Dermis blood vessel endothelial cell (primary cell): ENCODE measurements at places on chromosomes 16 and 17.
A peak's percentile ranks its signal among the peaks of the same experiment; 100 is the strongest.

GRCh38 chr17:75390982-75391381 lies 14.5 kb downstream of the GRB2 start:
- DNase-seq = peak; percentile 44

DNA sequence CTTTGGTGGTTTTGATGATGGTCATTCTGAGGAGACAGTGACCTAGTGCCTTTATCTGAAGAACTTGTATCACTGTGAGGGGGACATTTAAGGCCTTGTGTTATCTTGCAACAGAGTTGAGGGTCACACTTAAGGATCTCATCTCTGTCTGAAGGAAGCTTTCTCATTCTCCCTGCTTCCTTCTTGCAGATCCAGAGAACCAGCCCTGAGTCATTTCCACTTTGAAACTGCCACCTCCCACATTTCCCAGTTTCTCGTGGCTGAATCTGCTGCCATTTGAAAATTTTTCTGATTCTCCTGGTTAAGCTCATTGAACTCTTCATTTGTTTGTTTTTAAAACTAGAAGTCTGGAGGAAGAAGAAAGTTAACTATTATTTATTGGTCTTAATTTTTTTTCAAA lies 190.2 kb upstream of the CDH11 start:
- no peak for DNase-seq

GRCh38 chr17:57269052-57269451 lies 12.7 kb downstream of the MSI2 start:
- no peak for DNase-seq

GRCh38 chr17:7651665-7652387 lies 1.1 kb downstream of the ATP1B2 start:
- no peak for DNase-seq

DNA sequence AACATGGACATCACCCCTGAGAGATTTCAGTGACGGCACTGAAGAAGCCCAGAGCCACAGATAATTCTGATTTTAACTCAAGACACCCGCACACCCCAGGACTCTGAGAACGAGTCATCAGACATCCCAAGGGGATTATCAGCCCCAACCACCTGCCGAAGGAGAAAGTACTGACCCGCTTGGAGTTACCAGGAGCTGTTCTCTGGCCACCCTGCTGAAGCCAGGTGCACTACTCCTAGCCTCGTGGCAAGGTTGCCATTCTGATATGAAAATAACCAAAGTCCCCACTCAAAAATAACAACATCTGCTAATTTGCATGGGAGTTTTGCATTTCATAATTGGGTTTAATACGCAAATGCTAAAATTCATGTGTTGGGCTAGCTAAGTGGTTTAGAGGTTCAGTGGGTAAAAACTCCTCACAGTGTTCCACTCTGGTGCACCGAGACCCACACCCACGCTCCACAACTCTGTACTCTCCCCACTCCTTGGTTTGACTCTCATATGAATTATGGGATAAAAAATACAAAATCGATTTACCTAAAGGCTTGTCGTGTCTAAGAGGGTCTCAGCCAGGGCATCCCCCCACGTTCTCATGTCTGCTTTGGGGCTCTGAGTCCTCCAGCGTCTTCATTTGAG lies 143.0 kb upstream of the NOL11 start:
- no peak for DNase-seq

- no peak for DNase-seq
Measured at GRCh38 chr17:74276541-74277009, 2.5 kb downstream of the DNAI2 start.

GRCh38 chr16:71700831-71701230 lies 23.7 kb downstream of the PHLPP2 start:
- no peak for DNase-seq

- no peak for DNase-seq
Measured at GRCh38 chr17:298791-299450, 53.7 kb downstream of the RPH3AL start.

DNA sequence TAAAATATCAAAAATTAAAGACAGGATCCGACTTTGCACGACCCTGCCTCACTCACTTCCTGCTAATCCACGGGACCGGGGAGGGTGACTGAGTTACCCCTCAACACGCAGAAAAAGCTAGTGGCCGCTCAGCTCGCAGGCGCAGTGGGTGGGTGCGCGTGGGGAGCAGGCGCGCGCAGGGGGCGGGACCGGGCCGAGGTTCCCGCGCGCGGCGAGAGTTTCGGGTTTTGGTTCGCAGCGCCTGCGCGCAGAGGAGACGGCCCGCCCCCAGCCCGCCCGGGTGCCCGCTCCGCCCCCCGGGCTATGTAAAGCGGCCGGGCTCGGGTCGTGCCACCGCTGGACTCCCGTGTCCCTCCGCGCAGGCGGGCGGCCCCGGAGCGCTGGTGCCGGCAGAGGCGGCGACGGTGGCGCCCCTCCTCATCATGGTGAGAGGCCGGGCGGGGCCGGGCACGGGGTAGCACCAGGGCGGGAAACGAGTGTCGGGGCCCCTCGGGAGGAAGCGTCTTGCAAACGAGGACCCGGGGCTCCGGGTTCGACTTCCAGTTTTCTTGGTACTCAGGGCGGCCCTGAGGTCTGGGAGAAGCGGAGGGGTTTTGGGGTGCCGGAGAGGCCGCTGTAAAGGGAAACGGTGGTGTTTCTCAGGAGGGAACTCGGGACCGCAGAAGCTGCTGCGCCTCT lies at the start of gene CNP:
Gene CNP, plus strand, starts transcription at position 333 of the 678 bp plus-strand sequence. Its CDS starts 90 bp downstream, at position 423.
- DNase-seq = peak; percentile 94

GRCh38 chr16:49084628-49085390 lies 196.8 kb downstream of the CBLN1 start:
- no peak for DNase-seq

DNA sequence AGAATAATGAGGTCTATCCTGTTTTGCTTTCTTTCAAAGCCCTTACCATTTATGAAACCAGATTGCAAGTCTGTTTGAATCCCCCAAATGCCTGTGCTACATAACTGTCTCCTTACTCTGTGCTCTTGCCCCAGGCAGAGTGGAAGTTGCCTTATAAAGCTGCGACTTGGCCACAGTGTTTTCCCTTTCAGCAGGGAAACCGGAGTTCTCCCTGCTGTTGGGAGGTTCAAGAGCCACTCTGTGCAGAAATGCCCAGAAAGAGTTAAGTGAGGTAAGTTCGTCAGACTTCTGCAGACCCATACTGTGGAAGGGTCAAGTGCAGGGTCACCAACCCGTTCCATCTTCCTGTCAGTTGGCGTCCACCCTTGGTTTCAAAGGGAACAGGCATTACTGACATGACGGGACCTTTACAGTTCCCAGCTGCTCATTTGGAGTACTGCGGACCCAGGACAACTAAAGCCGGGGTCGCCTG lies 508.9 kb downstream of the WWOX start:
- DNase-seq = no peak
